ENCODE measurements at places on chromosomes 1 and 21. TPM values are rescaled to one million over a fixed set of nuclear protein-coding genes. Genes with fewer than 3 reads are reported as not detected.

ALG14 gene
- 5.2 TPM for total RNA-seq

DNA sequence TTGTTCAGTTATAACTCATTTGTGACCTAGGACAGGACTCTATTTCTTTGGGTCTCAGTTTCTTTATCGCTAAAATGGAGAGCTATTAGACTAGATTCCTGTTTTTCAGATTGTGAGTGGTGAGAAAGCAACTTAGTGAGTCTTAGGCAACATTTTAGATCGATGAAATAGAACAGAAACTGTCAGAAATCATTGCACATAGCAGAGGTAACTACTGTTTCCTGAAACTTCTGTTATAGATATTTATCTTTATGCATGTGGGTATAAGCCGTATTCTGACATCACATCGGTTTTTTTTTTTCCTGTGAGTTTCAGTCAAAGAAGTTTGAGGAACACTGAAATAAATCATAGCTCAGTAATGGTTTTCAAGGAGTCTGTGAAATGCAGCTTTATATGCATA is 42.1 kb upstream of the DNAJC6 start:
- no peaks in the 10 kb centered on the region for H3K36me3 ChIP-seq
- peaks cover 38% of the 10 kb centered on the region for H3K27me3 ChIP-seq
- no peak overlapping the region for H3K27ac ChIP-seq
- DNase-seq = no peak

- no peaks in the 10 kb centered on the region for H3K36me3 ChIP-seq
These were observed 35.8 kb downstream of the ELF3 start for GRCh38 chr1:202046227-202046626.

GRCh38 chr1:210676539-210676938 is 347.8 kb downstream of the HHAT start:
- H3K27me3 ChIP-seq = no peaks in the 10 kb centered on the region
- H3K4me3 ChIP-seq = no peak overlapping the region
- no peaks in the 10 kb centered on the region for H3K36me3 ChIP-seq
- no peak overlapping the region for H3K27ac ChIP-seq
